ENCODE measurements at places on chromosomes 7 and 10. TPM values are rescaled to one million over a fixed set of nuclear protein-coding genes. Genes with fewer than 3 reads are reported as not detected.

DNA sequence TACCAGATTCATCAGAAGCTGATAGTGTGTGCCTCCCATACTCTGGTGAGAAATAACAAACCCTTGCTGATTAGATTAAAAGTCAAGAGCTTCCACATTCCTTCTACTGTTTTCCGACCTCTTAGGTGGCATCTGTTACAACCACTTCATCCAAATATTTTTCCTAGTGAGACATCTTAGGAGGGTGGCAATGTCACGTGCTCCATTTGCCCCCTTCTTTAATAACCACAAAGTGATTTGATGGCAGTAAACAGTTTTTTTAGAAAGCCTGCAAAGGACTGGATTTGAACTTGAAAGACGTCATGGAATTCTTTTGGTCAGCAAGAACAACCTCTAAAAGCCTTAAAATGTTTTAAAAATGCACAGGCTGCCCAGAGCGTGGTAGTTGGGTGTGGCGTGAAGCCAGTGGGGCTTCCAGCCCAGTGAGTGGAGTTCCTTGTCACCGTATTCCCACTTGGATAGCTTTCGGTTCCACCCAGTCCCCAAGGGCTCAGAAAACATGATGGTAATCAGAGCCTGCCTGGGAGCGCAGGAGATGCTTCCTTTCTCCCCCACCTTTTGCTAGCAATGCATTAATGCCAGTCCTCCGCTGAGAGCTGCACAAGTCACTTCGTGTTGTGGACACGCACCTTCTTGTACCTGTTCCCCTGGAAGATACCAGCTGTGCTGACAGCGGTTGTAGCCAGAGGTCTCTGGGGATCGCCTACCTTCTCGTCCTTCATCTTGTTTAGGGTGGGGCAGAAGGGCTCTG lies 256.4 kb downstream of the KIAA1217 start:
- DNase-seq, result no peak

- no peak for DNase-seq
Observed at GRCh38 chr10:15448598-15448997, 77.5 kb upstream of the FAM171A1 start.

GRCh38 chr7:106089647-106090046 lies 22.5 kb downstream of the SYPL1 start:
- no peak for DNase-seq

DNA sequence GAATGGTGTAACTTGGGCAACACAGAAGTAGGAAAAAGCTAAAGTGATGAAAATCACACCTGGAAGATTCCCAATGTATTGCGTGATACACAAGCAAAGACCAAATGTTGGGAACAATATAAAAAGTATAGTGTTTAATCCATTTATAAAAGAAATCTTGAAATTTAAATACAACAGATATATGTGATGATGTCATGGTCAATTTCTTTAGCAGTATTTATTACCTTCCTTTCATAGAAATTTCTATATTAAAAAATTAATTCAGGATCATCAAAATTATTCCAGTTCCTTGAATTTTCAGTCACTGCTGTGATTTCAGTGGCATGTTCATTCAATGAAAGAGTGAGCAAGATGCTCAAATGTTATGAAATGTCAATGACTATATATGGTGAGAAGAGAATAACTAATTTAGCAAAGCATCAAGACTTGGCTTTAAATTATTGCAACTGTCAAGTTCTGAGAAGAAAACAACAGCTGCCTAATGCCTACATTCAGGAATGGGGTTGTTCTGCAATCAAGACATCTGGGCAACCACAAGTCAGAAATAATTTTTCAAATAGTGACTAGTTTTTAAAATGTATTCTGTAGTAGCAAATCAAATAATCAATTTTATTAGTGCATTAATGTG lies 308.8 kb downstream of the SEMA3D start:
- no peak for DNase-seq

GRCh38 chr7:12942609-12943008 lies 255.2 kb downstream of the ARL4A start:
- DNase-seq, result no peak

- no peak for DNase-seq
Observed at GRCh38 chr10:13890233-13891127, 303.7 kb downstream of the PRPF18 start.

NME8 gene
- polyA plus RNA-seq, result not detected

A1CF gene
- 7.4 TPM for polyA plus RNA-seq

TSPAN12 gene
- 154 TPM for polyA plus RNA-seq

DNA sequence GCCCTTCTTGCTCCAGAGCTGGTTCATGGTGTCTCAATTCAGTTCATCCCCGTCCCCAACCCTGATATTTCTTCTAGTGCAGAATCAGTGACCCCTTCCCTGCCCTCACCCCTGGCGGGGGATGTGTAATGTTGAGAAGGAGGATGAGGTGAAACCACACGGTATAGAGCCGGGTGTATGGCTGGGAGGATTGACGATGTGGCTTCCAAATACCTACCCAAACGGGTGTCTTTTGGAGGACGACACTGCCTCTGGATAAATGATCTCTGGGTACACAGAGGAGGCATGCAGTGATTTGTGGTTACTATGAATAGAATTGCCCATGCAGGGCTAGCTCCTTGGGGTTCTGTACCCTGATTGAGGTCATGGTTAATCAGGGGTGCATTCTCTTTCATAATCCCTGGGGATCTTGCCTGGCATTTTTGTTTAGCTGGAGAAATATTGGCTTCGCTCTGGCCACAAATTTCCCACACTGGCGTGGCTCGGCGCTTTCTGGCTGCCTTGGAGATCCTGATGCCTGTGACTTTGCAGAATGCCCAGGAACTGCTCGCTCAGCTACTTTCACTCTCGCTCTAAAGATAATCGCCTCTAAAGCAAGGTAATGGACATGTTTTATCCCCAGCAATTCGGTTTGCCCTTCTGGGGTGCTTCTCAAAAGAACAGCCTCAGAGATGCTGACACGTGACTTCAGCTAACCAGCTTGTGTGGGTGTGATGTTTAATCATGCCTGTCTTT lies 89.2 kb downstream of the RBM20 start:
- DNase-seq, result no peak

GRCh38 chr10:93816123-93816747 lies 58.5 kb downstream of the LGI1 start:
- peak; percentile 42 for DNase-seq

DNA sequence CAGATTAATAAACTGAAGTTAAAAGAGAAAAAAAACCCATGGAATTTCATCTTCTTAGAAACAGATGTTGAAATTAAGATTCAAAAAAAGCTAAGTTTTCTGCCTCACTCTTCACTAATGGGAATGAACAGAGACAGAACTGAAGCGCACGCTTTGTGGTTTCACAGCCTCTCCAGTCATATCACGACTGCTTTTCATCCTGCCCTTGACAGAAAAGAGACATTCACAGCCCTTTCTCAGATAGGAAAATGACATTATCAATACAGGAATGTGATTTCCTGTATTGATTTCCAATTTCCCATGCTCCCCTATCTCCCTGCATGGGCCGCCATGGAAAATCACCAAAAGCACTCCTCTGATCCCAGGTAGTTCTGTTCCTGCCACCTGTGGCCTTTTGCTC lies 108.2 kb downstream of the PFKFB3 start:
- DNase-seq, result no peak

DNA sequence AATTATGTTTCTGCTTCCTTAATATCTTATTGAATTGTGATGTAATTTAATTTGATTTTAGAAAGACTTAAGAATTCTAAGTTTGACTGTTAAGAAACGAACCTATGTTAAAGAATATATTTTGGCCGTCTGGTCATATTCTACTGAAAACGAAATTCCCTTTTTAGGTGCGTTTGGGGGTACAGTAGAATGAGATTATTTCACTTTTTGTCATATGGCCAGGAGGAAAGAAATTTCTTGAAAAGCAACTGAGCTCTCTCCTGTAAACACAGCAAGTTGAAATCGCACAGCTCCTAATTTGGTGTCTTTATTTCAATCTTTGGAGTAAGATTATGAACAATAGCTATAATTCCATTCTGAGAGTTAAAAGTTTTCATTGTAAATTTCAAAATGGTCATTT lies 227.6 kb downstream of the CACNB2 start:
- DNase-seq, result no peak

ATOH7 gene
- polyA plus RNA-seq, result 1.7 TPM

Data from left renal pelvis (tissue), 4 donors.